HL-60 (cell line): ENCODE measurements at places on chromosomes 12 and 14.

GRCh38 chr12:120490833-120491512 is 4.9 kb upstream of the DYNLL1 start:
- no peak for DNase-seq

- DNase-seq, result no peak
Measured at GRCh38 chr12:124851342-124851741, 12.3 kb downstream of the SCARB1 start.

DNA sequence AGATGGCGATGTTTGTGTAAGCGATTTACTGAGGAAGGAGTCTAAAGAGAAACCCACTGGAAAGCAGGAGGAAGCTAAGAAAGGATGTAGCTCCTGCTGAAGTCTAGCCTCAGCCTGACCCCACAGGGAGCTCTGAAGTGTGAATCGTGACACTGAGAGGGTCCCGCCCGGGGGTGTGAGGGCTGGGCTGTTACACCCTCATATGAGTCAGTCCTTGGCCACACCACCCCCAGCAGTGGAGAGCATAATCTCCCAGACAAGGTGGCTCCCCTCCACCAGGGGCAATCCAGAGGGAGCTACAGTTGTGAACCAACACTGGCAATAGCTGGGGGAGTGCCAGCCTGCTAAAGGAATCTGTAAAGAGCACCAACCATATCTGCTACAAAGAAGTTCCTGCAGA is 31.5 kb downstream of the SVOP start:
- no peak for DNase-seq

- DNase-seq, result no peak
Measured at GRCh38 chr12:75446857-75447256, 33.7 kb upstream of the GLIPR1 start.

- DNase-seq, result no peak
Measured at GRCh38 chr12:69440016-69440415, 30.2 kb upstream of the FRS2 start.

DNA sequence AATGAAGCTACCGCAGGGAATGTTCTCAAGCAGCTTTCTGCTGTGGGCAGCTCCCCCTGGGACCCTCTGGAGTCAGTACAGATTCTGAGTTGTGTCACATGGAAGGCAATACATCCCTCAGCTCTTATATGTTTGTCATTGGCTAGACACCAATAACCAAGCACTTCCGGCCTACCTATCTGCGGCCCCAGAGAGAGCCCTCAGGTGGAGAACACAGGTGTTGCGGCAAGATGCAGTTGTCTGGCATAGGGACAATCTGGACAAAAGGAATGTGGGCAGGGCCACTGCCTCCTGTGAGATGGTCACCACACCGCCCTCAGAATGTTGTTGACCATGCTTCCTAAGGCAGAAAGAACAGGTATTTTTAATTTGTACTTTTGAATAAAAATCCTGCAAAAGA is 118.7 kb downstream of the BRMS1L start:
- no peak for DNase-seq
